NCI-H2171 treated with DMSO at 0.1 percent for 48 hours (cell line): ENCODE measurements at places on chromosomes 7 and 10.

- no peak for DNase-seq
These were observed 19.2 kb upstream of the SUPV3L1 start for GRCh38 chr10:69160809-69161241.

DNA sequence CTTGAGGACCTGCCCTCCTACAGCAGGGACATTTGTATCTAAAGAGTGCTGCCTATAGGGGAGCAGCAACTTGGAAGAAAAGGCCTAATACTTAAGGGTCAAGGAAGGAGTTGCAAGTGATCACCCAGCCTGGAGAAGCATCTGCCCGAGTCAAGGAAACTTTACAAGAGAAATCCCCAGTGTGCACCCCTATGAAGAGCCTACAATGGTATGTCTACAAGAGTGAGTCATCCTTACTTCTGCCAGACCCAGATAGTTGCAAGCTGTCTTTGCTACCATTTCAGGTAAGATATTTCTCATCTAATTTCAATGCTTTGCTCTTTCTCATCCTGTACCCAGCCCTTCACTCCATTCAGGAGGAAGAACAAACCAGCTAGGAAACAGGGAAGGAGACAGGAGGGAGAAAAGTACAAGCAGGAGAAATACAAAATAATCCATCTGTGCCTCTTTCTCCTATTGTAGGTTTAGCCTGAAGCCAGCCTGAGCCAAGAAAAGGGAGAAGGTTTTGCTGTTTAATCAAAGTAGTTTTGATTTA, 34.4 kb upstream of the AGR3 start:
- no peak for DNase-seq

DNA sequence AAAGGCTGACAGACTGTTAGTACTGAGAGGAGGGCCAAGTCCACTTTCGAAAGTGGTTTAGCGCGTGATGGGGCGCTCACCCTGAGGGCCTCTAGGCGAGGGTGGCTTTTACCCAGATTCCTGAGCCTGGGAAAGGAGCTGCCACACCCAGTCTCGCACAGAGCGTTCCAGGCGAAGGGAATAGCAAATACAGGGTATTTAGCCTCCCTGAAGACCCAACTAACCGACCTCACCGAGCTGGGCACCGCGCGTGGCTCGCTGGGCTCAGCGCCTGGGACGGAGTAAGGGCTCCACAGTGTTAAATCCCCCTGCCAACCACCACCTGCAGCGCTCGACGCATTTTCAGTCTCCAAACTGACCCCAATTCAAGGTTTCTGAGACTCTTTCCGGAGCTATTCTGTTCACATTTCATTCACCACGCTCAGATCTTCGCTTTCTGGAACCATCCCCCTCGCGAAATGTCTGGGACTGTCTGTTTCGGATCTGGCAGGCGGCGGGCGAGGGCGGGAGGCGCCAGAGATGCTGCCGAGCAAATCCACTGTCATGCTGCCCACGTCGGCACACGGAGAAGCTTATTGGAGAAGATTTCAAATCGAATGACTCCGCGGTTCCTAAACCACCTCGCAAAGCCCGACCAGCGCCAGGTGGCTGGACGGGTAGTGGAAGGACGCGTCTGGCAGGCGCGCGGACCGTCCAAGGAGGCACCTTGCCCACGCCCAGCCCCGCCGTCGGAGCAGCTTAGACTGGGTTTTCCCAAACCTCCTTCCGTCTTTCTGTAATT, 1.4 kb upstream of the OSBPL3 start:
- peak; percentile 43 for DNase-seq

DNA sequence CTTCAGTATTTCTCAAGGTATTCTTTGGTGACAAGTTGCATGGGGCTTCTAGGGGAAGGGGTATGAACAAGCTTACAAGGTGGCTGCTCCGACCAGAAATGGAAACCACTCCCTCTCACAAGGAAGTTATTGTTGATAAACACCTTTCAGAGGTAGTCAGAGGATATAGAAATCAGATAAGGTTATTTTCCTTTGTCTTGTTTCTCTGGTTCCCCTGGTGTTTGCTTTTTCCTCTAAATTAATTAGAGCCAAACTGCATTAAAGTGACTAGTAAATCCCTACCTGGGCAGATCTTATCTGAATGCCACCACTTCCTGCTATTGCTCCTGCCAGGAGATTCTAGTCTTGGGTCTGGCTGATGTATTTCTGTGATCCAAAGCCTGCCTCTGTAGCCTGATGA, 725.4 kb downstream of the INHBA start:
- no peak for DNase-seq

- no peak for DNase-seq
These were observed 181.3 kb downstream of the RPS24 start for GRCh38 chr10:78214955-78215354.
